Stomach (tissue), 19 donors: ENCODE measurements at places on chromosomes 5 and 9. TPM values are rescaled to one million over a fixed set of nuclear protein-coding genes. Genes with fewer than 3 reads are reported as not detected.
A peak's percentile ranks its signal among the peaks of the same experiment; 100 is the strongest.

RNF145 gene
- 96.9 TPM for total RNA-seq

SLC4A9 gene
- total RNA-seq, result not detected

F12 gene
- not detected for total RNA-seq

ADAMTS16 gene
- 12.7 TPM for total RNA-seq

GRCh38 chr9:1768561-1768960 is 246.6 kb upstream of the SMARCA2 start:
- H3K27ac ChIP-seq, result no peak overlapping the region
- DNase-seq, result no peak
- H3K36me3 ChIP-seq, result no peaks in the 10 kb centered on the region
- no peaks in the 10 kb centered on the region for H3K4me1 ChIP-seq
- H3K4me3 ChIP-seq, result no peak overlapping the region
- no peaks in the 10 kb centered on the region for H3K27me3 ChIP-seq

GRCh38 chr9:7177383-7177782 is 419.6 kb downstream of the KDM4C start:
- peaks cover 70% of the 10 kb centered on the region for H3K36me3 ChIP-seq
- no peak for DNase-seq
- no peak overlapping the region for H3K4me3 ChIP-seq
- no peaks in the 10 kb centered on the region for H3K4me1 ChIP-seq

DNA sequence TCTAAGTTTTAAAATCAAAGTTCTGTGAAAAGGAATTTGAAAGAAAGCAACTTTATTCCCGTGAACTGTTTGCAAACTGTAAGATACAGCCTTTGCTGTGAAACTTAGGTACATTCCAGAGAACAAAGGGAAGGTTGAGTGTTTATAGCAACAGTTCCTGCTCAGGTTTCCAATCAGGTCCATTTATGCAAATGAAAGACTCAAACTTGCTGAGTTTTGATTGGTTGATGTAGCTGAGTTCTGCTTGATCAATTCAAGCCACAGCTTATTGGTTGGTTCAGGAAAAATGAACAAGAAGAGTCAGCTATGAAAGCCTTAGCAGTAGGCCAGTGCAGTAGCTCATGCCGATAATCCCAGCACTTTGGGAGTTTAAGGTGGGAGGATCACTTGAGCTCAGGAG is 37.9 kb downstream of the SLC27A6 start:
- peak; percentile 11 for DNase-seq
- no peaks in the 10 kb centered on the region for H3K36me3 ChIP-seq
- H3K27me3 ChIP-seq, result no peaks in the 10 kb centered on the region
- H3K4me1 ChIP-seq, result no peaks in the 10 kb centered on the region
- no peak overlapping the region for H3K4me3 ChIP-seq
- no peak overlapping the region for H3K27ac ChIP-seq

GRCh38 chr9:20941174-20941690 is 90.2 kb downstream of the HACD4 start:
- DNase-seq, result peak; percentile 65
- H3K27me3 ChIP-seq, result no peaks in the 10 kb centered on the region
- H3K27ac ChIP-seq, result no peak overlapping the region
- no peak overlapping the region for H3K4me3 ChIP-seq
- H3K4me1 ChIP-seq, result peaks cover 5% of the 10 kb centered on the region

- no peaks in the 10 kb centered on the region for H3K36me3 ChIP-seq
- no peak overlapping the region for H3K4me3 ChIP-seq
- no peak overlapping the region for H3K27ac ChIP-seq
- no peak for DNase-seq
Measured at GRCh38 chr9:68664036-68664435, 41.0 kb upstream of the PIP5K1B start.

DNA sequence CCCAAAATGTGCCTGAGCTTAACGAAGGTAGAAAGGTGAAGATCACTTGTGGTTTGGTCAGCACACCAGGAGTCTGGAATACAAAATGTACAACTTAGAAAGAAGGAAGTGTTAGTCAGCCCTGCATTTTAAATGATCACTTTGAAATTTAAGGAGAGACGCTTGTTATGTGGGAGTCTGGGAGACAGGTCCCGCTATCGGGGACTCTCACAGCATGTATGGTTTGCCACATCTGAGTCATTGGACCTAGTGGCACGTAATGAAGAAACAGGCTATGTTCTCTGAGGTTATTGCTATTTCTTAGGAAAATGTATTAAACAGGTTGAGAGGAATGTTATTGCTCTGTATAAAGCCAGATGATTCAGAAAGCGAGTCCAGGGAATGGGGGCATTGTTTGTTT is 2362.5 kb upstream of the WWC1 start:
- no peaks in the 10 kb centered on the region for H3K27me3 ChIP-seq
- H3K36me3 ChIP-seq, result no peaks in the 10 kb centered on the region
- no peak overlapping the region for H3K27ac ChIP-seq
- H3K4me3 ChIP-seq, result no peak overlapping the region

- H3K4me3 ChIP-seq, result no peak overlapping the region
- no peaks in the 10 kb centered on the region for H3K4me1 ChIP-seq
- H3K27ac ChIP-seq, result no peak overlapping the region
- no peaks in the 10 kb centered on the region for H3K27me3 ChIP-seq
- peak; percentile 16 for DNase-seq
Measured at GRCh38 chr9:116190637-116191396, 37.2 kb downstream of the PAPPA start.

DNA sequence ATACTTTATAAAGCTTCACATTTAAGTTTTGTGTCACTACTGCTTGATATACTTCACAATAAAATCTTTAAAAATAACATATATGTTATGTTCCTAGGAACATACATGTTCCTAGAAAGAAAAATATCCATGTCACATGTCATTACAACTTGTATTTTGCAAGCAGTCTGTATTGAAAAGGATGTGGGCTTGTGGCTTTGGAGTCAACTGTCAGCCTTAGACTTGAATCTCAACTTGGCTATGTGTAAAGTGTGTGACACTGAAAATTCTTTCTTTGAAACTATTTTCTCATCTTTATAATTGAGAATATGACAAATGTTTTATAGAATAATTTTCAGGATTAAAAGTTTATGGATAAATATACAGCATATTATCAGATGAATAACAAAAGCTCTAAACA is 273.1 kb downstream of the KIAA0825 start:
- H3K27ac ChIP-seq, result no peak overlapping the region
- DNase-seq, result no peak
- H3K36me3 ChIP-seq, result no peaks in the 10 kb centered on the region
- H3K4me3 ChIP-seq, result no peak overlapping the region

DNA sequence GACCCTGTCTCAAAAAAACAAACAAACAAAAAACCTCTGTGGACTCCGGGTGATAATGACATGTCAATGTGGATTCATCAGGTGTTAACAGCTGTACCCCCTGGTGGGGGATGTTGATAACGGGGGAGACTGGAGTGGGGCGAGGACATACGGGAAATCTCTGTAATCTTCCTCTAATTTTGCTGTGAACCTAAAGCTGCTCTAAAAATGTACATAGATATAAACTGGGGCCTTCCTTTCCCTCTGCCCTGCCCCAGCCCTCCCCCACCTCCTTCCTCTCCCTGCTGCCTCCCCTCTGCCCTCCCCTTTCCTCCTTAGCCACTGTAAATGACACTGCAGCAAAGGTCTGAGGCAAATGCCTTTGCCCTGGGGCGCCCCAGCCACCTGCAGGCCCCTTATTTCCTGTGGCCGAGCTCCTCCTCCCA is 1.4 kb upstream of the CEL start:
- H3K27ac ChIP-seq, result no peak overlapping the region
- no peaks in the 10 kb centered on the region for H3K4me1 ChIP-seq
- no peak overlapping the region for H3K4me3 ChIP-seq
- peaks cover 24% of the 10 kb centered on the region for H3K36me3 ChIP-seq
- DNase-seq, result no peak

DNA sequence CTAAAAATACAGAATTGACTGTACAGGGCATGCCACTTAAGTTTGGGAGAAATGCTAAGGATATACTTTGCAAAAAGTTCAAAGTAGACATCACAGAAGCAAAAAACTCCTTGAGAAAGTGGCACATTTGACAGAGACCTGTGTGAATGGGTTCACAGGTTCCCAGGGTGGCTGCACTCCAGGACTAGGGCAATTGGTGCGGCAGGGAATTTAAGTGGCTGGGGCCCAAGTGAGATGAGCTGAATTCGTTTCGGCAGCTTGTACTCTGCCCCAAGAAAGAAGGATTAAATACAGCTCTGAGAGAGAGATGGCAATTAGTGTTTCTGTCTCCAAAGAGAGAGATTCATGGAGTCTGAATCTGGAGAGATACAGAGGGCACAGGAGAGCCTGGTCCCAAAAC is 280.1 kb downstream of the FBXL17 start:
- H3K4me3 ChIP-seq, result no peak overlapping the region
- H3K27ac ChIP-seq, result no peak overlapping the region
- no peaks in the 10 kb centered on the region for H3K36me3 ChIP-seq
- no peaks in the 10 kb centered on the region for H3K27me3 ChIP-seq

- no peak overlapping the region for H3K27ac ChIP-seq
- H3K27me3 ChIP-seq, result no peaks in the 10 kb centered on the region
- no peak overlapping the region for H3K4me3 ChIP-seq
Measured at GRCh38 chr9:25703701-25704357, 25.6 kb upstream of the TUSC1 start.

DNA sequence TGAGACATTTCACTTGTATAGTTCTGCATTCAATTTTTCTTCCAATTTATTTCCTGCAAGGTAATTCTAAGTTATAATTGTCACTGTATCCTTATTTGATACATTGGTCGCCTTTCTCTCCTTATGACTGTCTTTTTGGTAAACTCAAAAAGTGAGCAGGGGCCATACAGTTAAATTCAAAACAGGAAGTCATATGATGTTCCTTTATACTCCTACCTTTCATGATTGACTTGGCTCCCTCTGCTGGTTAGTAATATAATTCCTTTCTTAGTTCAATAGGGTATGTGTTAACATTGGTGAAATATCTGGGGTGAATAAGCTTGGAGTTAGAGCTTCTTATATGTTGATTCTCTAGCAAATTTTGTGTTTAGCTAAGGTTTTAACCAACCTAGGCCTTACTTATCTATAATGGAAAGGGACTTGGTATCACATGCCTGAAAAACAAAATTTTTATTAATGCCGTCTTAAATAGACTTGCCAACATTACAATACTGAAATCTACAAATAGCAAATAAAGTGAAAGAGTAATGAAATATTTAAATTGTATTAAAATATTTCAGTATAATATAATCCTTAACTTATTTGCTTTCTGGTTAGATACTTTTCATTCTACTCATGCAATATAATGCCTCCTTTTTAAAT is 6.0 kb upstream of the NIPBL start:
- no peak for DNase-seq
- no peak overlapping the region for H3K4me3 ChIP-seq
- peaks cover 17% of the 10 kb centered on the region for H3K4me1 ChIP-seq
- no peaks in the 10 kb centered on the region for H3K27me3 ChIP-seq
- no peaks in the 10 kb centered on the region for H3K36me3 ChIP-seq

DNA sequence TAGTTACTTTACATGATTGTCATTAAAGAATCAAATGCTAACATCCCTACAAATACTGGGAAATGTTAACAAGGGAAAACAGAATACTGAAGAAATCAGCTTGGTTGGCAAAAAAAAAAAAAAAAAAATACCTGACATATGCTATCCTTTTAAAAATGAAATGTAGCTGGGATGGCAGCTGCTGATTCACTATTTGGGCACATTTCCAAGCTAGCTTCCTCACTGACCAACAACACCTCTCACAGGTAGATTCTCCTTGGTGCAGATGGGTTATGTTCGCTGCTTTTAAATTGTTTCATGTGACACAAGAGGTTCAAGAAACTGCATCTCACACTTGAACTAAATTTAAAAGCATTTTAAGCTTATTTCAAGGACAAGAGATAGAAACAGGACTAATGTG is 6.1 kb upstream of the PRUNE2 start:
- H3K27me3 ChIP-seq, result no peaks in the 10 kb centered on the region
- no peaks in the 10 kb centered on the region for H3K4me1 ChIP-seq
- DNase-seq, result no peak
- H3K4me3 ChIP-seq, result no peak overlapping the region
- no peaks in the 10 kb centered on the region for H3K36me3 ChIP-seq

- H3K27ac ChIP-seq, result no peak overlapping the region
- peaks cover 10% of the 10 kb centered on the region for H3K36me3 ChIP-seq
- H3K27me3 ChIP-seq, result no peaks in the 10 kb centered on the region
- DNase-seq, result no peak
- H3K4me3 ChIP-seq, result no peak overlapping the region
Measured at GRCh38 chr9:109439378-109440116, 58.6 kb downstream of the PTPN3 start.

DNA sequence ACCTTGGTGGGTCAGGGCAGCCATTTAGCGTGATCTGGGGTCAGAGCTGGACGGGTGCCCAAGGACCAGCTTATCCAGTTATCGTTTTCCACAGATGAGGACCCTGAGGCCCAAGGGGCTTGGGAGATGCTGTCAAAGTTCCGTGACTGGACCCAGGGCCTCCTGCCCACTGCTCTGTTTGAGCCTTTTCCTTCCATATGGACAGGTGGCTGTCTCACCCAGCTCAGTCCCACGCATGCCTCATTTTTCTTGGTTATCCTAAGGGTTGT is 56.5 kb downstream of the TRIP13 start:
- no peak for DNase-seq
- H3K36me3 ChIP-seq, result no peaks in the 10 kb centered on the region
- H3K4me3 ChIP-seq, result no peak overlapping the region
- peaks cover 9% of the 10 kb centered on the region for H3K4me1 ChIP-seq
- H3K27me3 ChIP-seq, result peaks cover 78% of the 10 kb centered on the region
- H3K27ac ChIP-seq, result no peak overlapping the region

DNA sequence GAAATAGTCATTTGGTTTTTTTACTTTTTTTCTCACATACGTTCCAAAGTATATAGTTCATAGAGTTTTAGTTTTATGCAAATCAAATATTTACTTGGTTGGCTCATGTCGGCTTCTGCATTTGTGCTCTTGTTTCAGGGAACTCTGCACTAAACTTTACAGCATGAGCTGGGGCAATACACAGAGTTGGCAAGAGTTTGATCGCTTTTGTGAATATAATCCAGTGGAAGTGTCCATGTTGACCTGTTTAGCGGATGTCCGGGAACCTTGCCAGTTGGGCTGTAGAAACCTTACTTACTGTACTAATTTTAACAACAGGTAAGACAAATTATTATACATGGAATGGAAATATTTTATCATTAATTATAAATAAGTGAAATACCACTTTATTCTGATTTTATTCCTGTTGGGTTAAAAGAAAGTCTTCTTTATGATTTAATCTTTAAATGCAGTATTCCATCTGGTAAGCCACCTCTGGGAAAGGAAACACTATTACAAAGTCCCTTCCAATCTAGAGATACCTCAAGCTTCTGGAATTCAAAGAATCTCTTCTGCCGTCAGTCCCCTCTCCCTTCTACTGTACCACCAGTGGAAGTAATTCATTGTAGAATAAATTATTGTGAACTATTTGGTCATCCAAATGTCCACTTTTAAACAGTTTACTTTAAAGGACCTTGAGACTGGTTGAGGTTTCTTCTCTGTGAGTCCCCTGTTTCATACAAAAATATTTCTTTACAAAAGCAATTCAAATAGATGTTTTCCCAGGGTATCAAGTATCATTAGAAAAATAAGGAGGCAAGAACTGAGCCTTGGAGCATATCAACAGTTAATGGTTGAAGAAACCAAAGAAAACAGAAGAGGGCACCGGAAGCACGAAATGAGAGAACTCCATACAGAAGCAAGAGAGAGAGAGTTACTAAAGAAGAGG is 45.2 kb upstream of the GLIPR2 start:
- peaks cover 7% of the 10 kb centered on the region for H3K36me3 ChIP-seq
- peaks cover 25% of the 10 kb centered on the region for H3K4me1 ChIP-seq
- DNase-seq, result peak; percentile 57
- no peak overlapping the region for H3K4me3 ChIP-seq

- H3K36me3 ChIP-seq, result no peaks in the 10 kb centered on the region
- peak overlapping the region; percentile 54 for H3K4me3 ChIP-seq
- H3K27me3 ChIP-seq, result peaks cover 4% of the 10 kb centered on the region
Measured at GRCh38 chr9:76904661-76905457, 1.1 kb downstream of the PRUNE2 start.

GRCh38 chr5:170117736-170118135 is 12.0 kb downstream of the FOXI1 start:
- no peak overlapping the region for H3K27ac ChIP-seq
- H3K36me3 ChIP-seq, result no peaks in the 10 kb centered on the region
- DNase-seq, result no peak
- H3K4me3 ChIP-seq, result no peak overlapping the region
